ENCODE measurements at places on chromosomes 12 and 14.

GRCh38 chr14:96783915-96784224 is 13.3 kb upstream of the VRK1 start:
- DNase-seq, result no peak

DNA sequence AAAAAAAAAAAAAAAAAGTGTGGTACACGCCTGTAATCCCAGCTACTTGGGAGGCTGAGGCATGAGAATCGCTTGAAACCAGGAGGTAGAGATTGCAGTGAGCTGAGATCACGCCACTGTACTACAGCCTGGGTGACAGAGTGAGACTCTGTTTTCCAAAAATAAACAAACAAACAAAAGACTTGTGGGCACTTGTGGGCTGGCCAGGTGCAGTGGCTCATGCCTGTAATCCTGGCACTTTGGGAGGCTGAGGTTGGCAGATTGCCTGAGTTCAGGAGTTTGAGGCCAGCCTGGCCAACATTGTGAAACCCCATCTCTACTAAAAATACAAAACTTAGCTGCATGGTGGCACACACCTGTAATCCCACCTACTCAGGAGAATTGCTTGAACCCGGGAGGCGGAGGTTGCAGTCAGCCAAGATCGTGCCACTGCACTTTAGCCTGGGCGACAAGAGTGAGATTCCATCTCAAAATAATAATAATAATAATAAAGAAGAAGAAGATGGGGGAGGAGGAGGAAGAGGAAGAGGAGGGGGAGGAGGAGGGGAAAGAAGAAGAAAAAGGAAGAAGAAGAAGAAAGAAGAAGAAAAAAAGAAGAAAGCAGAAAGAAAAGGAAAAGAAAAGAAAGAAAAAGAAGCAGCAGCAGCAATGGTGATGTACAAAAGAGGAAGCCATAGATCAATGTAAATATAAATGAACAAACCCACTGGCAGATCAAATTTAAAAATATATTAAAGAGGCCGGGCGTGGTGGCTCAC is 27.9 kb upstream of the CCNT1 start:
- peak; percentile 10 for DNase-seq

GRCh38 chr12:80041692-80042091 is 57.6 kb upstream of the OTOGL start:
- no peak for DNase-seq

GRCh38 chr12:109331301-109331952 is 16.3 kb upstream of the MYO1H start:
- peak; percentile 17 for DNase-seq

DNA sequence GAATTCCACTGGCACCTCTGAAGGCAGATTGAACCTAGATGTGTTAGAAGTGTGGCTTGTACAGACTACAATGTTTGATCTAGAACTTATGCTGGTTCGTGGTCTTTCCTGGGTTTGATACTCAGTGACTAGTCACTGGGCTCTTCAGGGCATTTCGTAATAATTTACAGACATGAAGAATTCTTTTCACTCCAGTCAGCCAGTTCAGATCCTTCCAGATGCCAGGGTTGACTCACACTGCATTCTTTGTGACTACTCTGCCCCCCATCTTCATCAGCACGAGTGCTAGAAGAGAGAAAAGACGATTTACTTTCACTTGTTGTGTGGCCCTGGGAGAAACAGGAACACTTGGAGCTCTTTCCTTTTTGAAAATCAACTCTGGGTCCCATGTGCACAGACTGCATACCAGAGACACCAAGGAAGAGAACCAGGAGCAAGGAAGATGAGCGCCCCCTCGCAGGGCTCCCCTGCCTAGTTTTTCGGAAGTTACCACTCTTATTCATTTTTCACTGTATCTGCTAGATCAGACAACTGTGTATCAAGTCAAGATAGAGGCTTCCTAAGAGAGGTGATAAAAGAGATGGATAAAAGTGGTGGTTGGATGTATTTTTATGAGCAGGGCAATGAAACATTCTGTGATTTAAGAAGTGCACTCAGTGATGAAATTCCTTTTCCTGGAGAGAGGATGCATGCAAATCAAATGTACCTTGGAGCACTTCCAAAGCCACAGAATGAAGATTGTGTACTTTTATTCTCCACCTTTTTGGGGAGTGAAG is 33.5 kb upstream of the EVL start:
- DNase-seq, result no peak

DNA sequence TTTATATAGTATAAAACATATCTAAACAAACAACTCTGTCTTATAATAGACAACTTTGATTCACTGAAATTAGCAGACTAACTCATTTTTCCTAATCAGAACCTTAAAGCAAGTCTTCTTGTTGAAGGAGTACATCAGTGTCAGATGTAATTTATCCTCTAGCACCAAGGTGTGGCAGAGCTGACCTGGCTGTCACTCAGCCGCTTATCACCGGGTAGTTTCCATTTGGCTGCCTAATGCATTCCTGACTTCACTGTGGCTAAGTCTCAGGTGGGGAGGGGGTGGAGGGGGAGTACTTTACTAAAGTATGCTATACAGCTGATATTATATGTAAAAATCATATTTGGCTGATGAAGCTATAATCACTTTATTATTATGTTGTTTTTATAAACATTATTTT is 339.9 kb upstream of the RGS6 start:
- no peak for DNase-seq

- no peak for DNase-seq
Measured at GRCh38 chr12:87406926-87407325, 622.3 kb downstream of the C12orf50 start.

DNA sequence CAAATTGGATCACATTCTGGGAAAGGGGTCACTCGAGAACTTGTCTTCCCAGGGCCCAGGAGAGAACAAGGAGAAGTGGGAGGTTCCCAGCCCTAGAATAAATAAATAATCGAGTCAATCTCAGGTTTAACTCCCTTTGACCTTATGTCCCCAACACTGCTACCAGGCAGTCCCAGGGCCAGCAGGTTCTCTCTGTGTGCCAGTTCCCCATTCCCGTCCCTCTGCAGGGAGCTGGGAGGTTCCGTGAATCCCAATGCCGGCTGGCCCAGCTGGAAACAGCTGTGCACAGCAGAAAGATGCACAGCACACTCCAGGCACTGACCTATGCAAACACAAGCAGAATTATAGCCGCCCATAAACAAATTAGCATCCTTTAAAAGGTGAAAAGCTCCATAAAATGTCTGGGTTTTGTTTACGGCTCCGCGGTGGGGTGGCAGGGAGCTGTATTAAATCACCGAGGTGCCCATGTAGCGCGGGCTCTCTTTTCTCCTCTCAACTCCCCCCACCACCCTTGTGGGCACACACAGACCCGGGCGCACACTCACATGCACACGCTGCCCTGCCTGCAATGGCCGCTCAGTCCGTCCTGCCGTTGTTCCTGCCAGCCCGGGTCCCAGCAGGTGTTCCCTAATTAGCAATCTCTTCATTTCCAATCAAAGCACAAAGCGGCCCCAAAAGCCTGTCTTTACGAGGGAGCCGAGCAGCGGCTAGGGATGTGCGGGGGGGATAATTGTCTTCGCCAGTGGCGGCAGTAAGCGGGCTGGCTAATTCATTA is 46.6 kb upstream of the ESRRB start:
- DNase-seq, result no peak

DNA sequence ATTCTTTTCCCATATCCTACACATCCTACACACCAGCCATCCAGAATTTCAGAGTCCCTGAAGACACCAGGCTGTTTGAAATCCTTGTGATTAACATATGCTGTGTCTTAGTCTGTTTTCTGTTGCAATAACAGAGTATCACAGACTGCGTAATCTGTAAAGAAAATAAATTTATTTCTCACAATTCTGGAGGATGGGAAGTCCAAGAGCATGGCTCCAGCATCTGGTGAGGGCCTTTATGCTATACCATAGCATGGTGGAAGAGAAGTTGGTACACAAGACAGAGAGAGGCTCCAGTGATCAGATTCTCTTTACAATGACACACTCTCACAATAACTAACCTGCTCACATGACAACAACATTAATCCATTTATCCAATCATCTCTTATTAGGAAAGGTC is 4.1 kb downstream of the ART4 start:
- no peak for DNase-seq

GRCh38 chr14:67955261-67955660 is 135.7 kb downstream of the RAD51B start:
- DNase-seq, result no peak

DNA sequence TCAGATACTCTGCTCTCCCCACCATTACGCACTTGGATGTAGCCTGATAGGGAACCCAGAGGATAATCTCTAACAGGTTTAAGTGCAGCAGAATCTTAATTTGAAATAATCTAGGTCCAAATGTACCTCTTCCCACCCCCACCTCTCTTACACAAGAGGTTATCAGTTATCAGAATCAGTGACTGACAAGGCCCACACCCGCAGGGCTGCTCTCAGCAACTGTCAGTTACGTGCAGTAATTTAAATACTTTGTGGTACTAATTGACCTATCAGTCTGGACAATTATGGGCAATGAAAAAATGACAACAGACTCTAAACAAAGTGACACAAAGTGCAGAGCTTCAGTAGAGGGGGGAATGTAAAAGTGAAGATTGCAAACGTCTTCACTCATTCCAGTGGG is 74.0 kb downstream of the CLIP1 start:
- no peak for DNase-seq

DNA sequence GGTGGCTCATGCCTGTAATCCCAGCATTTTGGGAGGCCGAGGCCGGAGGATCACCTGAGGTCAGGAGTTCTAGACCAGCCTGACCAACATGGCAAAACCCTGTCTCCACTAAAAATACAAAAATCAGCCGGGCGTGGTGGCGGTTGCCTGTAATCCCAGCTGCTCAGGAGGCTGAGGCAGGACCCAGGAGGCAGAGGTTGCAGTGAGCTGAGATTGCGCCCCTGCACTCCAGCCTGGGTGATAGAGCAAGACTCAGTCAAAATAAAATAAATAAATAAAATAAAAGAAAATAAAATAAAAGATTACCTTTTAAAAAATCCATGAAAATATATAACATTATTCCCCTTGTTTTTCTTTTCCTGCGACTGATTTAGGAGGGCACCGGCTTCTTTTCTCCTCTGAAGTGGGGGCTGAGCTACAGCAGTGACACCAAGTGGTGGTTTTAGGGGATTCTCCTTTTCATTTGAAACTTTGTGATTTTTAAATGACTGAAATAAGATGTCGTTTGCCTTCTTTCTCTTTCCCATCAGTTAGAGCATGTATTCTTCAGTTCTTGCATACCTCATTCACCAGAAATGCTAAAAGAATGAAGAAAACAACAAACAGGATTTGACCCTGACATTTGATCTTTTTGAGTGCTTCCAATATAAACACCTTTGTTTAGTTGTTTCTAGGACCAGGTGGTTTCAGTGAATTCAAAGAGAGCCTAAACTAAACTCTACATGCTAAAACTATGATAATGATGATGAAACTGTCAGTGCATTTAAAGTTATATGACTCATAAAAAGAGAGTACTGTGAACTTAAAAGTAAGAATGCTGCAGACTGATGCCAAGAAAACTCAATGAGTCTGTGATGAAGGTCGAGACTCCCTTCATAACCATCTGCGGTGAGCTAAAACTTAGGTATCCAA is 22.6 kb upstream of the PKP2 start:
- peak; percentile 21 for DNase-seq

DNA sequence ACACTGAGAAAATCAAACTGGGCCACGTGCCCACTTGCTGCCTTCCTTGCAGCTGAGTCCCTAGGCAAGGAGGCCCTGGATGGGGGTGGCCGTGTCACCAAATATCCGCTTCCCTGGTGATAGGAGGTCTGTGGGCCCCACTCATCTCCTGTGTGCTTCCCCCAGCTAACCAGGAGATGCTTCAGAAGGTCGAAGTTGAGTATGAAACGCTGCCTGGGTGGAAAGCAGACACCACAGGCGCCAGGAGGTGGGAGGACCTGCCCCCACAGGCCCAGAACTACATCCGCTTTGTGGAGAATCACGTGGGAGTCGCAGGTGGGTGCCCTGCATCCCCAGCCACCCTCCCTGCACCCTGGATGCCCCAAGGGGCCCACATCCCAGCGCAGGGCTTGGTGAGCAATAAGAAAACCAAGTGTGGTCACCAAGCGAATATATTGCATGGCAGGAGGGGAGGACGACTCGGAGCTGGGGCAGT is 6.8 kb upstream of the SIVA1 start:
- no peak for DNase-seq

DNA sequence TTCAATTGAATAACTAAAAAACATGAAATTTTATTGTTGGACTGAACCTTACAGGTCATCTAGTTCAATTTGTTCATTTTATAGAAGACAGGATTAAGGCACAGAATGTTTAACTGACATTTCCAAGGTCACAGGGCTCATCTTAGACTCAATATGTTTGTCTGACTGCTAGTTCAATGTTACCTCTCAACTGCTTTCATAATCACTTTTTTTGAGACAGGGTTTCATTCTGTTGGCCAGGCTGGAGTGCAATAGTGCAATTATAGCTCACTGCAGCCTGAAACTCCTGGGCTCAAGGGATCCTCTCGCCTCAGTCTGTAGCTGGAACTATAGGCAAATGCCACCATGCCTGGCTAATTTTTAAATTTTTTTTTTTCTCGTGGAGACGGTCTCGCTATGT is 24.4 kb upstream of the ITGA5 start:
- DNase-seq, result no peak

DNA sequence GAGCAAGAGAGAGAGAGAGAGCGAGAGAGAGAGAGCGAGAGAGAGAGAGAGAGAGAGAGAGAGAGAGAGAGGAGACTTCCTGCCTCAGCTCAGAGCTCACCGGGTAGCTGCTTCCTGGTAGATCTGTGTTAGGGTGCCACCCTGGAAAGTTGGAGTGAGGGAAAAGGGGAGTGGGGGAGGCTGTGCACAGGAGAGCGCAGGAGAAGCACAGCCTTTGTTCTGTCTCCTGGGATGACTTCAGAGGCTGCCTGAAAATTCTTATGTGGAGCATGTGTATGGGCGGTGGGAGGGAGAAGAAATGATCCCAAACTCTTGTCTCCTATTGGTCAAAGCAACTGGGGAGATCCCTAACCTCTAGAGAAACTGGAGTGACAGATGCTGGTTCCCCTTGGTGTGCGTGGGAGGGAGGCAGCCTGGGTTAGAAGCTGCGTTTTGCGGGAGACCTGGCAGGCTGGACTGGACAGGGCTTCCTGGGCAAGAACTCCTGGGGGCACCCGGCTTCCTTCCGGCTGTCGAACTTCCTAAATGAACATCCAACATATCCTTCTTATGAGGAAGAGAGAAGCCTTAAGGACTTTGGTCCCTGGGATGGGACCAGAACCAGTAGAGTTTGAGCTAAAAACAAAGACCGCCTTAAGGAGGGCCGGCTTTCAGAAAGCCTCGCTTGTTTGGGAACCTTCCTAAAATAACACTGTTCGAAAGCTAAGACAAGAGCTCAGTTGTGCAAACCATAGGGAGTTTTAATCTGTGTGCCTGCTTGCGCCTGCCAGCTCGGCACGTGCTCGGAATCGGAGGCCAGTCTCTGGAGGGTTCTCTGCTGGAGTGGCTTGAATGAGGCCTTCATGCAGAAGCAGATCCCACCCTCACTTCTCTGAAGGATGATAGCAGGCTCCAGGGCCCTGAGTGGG is 30.4 kb upstream of the BEGAIN start:
- no peak for DNase-seq

GRCh38 chr12:58588770-58589169 is 331.5 kb downstream of the LRIG3 start:
- no peak for DNase-seq

DNA sequence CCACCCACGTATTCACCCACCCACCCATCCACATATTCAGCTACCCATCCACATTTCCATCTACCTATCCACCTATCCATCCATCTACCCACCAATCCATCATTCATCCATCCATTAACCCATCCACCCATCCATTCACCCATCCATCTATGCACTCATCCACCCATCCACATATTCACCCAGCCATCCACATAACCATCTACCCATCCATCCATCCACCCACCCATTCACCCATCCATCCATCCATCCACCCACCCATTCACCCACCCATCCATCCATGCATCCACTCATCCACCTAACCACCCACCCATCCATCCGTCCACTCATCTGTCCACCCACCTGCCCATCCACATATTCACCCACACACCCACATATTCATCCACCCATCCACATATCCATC is 70.5 kb downstream of the LGMN start:
- no peak for DNase-seq

Measured in NCI-H345 (cell line).